ENCODE measurements at places on chromosomes 12 and 14.

GRCh38 chr14:97924922-97925613, 1127.9 kb downstream of the VRK1 start:
- no peak for DNase-seq

GRCh38 chr12:51813931-51814310, 34.6 kb downstream of the FIGNL2 start:
- DNase-seq = no peak

DNA sequence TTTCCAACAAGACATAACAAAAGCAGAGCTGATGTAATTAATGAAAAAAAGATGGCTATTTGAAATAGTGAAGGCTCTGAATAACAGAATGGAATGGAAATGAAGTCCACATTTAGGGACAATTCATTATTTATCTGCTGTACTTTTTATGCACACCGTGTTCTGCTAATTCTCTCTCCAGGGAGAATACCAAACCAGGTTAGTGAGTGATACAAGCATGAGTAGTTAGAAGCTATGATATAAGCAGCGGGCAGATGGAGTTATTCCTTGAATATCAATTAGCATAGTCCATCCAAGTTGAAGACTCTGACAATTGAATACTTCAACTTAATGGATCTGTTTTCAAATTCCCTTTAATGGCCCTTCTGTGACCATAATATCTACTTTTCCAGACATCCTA, 162.1 kb upstream of the TMTC2 start:
- no peak for DNase-seq

GRCh38 chr14:67622675-67623074, 3.0 kb downstream of the ARG2 start:
- DNase-seq = no peak

GRCh38 chr12:46660719-46661109, 165.1 kb downstream of the SLC38A4 start:
- no peak for DNase-seq

- no peak for DNase-seq
Observed at GRCh38 chr12:124786061-124786964, 77.4 kb downstream of the SCARB1 start.

DNA sequence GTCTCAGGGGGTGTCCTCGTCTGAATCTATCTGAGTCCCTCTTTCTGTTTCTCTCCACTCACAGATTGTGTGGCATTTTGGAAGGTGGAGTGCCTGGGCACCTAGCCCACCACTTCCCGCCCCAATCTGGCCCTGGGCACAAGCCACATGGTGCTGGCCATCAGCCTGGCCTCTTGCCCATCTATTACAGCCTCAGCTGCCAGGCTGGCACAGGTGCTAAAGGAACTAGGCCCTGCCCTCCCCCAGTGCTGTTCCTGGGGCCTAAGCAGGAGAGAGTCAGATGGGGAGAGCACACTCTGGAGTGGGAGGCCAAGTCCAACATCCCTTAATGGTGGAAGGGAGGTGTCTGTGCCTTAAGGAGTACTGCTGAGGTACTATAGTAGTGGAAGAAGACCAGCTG, 8.3 kb upstream of the CALCOCO1 start:
- DNase-seq = no peak

DNA sequence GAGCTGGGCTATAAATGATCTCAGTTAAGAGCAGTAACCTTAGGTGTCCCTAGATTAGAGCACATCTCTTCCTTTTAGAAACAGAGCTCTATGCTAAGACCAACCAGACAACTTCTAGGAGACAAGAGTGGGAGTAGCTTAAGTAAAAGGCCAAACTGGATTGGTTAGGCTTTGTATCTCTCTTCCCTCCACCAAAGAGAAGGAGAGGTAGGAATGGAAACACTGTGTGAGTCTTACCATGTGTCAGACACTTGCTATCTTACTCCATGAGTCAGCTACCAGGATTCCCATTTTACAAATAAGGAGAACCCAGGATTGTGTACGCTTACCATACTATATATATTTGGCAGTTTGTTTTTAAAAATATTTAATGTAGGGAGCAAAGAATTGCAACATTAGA, 122.9 kb downstream of the PAX9 start:
- DNase-seq = no peak

GRCh38 chr14:64698903-64699302, 5.3 kb upstream of the PLEKHG3 start:
- DNase-seq = no peak

GRCh38 chr12:102322254-102322653, 124.6 kb upstream of the PMCH start:
- DNase-seq = no peak

DNA sequence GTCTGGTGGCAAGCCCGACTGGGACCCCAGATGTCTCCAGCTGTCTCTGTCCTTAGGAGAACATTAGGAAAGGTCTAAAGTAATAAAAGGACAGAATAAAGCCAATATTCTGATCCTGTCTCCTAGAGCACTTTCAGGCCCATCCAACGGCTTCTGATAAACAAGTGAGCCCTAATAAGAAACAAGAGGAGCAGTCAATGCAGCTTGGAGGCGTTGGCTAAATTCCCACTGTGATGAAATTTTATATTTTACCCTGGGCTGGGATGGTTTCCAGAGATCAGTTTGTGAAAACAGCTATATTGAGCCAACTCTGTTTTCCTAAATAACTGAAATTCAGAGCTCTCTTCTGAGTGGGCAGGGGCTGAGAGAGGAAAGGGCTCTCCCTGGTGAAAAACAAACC, 55.5 kb upstream of the SRRM4 start:
- DNase-seq = no peak

GRCh38 chr12:51070004-51070403, 13.4 kb downstream of the CSRNP2 start:
- DNase-seq = no peak

DNA sequence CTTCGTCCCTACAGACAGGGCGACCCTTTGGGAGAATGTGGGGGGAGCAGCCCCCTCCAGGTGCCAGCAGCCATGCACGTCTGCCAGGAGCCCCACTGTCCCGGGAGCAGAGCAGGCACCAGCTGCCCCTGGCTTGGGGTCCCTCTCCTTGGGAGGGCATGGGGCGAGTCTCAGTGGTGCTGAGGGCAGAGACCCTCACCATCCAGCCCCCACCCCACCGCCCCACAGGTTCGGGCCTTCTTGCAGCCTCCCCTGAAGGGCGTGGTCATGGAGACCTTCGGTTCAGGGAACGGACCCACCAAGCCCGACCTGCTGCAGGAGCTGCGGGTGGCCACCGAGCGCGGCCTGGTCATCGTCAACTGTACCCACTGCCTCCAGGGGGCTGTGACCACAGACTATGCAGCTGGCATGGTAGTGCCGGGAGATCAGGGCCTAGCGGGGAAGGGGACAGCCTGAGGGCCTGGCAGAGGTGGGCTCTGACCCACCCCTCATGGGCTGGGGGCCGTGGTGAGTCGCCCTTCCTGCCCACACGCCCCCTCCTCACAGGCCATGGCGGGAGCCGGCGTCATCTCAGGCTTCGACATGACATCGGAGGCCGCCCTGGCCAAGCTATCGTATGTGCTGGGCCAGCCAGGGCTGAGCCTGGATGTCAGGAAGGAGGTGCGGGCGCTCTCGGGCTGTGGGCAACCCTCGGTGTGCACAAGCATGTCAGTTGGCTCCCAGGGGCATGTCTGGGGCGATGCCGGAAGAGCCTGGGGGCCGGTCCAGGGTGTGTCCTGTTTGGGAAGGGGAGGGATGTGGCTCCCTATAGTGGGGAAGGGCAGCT, 18.8 kb downstream of the ASPG start:
- DNase-seq = no peak

Data from CD8-positive, alpha-beta T cell (primary cell).